PC-9 (cell line): ENCODE measurements at places on chromosomes 4 and X.

DNA sequence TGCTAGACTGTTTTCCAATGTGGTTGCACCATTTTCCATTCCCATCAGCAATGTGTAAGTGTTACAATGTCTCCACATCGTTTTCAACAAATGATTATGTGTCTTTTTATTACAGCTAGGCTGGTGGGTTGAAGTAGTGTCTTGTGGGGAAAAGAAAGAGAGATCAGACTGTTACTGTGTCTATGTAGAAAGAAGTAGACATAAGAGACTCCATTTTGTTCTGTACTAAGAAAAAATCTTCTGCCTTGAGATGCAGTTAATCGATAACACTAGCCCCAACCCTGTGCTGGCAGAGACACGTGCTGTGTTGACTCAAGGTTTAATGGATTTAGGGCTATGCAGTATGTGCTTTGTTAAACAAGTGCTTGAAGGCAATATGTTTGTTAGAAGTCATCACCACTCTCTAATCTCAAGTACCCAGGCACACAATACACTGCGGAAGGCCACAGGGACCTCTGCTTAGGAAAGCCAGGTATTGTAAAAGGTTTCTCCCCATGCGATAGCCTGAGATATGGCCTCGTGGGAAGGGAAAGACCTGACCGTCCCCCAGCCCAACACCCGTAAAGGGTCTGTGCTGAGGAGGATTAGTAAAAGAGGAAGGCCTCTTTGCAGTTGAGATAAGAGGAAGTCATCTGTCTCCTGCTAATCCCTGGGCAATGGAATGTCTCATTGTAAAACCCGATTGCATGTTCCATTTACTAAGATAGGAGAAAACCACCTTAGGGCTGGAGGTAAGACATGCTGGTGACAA, 23.0 kb upstream of the UGT2B15 start:
- no peak overlapping the region for H3K4me3 ChIP-seq
- no peak for DNase-seq
- no peaks in the 10 kb centered on the region for H3K36me3 ChIP-seq
- no peak overlapping the region for H3K27ac ChIP-seq

DNA sequence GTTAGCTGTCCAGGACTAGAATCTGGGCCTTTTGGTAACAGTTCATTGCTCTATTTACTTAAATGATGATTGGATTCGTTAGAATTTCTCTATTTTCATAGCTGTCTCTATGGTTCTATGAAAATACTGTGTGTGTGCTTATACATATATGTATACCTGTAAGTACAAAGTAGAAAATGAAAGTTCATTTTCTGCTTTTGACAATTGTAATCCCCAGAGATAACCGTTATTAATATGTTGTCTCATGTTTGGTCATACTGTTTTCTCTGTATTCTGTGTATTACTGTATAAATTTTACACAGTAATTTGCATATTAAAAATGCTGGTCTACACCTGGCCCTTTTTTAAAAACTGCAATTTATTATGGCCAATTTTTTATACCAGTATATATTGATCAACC, 55.4 kb downstream of the CLCN3 start:
- DNase-seq = no peak
- no peak overlapping the region for H3K4me3 ChIP-seq
- no peaks in the 10 kb centered on the region for H3K4me1 ChIP-seq
- H3K36me3 ChIP-seq = no peaks in the 10 kb centered on the region
- no peak overlapping the region for H3K27ac ChIP-seq

GRCh38 chrX:153970357-153971123, 1.1 kb downstream of the HCFC1 start:
- H3K27me3 ChIP-seq = no peaks in the 10 kb centered on the region
- H3K27ac ChIP-seq = peak overlapping the region; percentile 99
- H3K36me3 ChIP-seq = no peaks in the 10 kb centered on the region
- DNase-seq = peak; percentile 33
- H3K4me3 ChIP-seq = peak overlapping the region; percentile 92
- H3K4me1 ChIP-seq = peaks cover 13% of the 10 kb centered on the region

- H3K4me3 ChIP-seq = no peak overlapping the region
- no peaks in the 10 kb centered on the region for H3K36me3 ChIP-seq
- DNase-seq = no peak
- no peak overlapping the region for H3K27ac ChIP-seq
Measured at GRCh38 chrX:69565247-69565815, 50.6 kb upstream of the EDA start.
